ENCODE measurements at places on chromosomes 7 and 10.

GRCh38 chr7:141663081-141663849 is 38.7 kb downstream of the DENND11 start:
- no peak for ATAC-seq

GRCh38 chr10:241451-241850 is 106.2 kb downstream of the ZMYND11 start:
- no peak for ATAC-seq

- peak; percentile 52 for ATAC-seq
These were observed 600.4 kb downstream of the KCNMA1 start for GRCh38 chr10:77036993-77037734.

DNA sequence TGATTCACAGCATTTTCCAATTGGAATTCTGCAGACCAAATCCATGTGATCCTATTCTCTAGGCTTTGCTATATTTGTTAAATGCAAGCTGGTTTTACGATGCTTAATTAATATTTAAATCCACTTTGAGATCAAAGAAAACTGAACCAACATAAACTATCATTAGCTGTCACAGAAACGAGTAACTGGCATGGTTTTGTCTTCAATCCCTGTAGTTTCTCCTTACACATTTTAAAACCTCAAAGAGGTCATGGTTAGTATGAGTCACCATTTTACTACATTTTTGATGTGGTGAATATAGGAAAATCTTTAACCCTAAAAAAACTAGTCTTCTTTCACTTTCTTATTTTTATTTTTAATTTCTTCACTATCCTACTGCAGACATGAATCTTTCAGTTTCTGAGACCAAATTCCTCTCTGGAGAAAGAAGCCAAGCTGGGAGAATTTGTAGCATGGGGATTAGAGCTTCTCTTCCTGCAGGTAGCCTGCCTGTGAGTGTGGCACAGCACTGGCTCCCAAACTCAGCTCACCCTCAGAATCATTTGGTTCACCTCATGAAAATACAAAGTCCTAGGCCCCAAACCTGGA is 8.7 kb upstream of the LIPM start:
- peak; percentile 77 for ATAC-seq

- no peak for ATAC-seq
These were observed 18.9 kb downstream of the NKX2-3 start for GRCh38 chr10:99551616-99552015.

GRCh38 chr7:30752979-30753378 is 1.0 kb downstream of the INMT start:
- ATAC-seq: no peak

DNA sequence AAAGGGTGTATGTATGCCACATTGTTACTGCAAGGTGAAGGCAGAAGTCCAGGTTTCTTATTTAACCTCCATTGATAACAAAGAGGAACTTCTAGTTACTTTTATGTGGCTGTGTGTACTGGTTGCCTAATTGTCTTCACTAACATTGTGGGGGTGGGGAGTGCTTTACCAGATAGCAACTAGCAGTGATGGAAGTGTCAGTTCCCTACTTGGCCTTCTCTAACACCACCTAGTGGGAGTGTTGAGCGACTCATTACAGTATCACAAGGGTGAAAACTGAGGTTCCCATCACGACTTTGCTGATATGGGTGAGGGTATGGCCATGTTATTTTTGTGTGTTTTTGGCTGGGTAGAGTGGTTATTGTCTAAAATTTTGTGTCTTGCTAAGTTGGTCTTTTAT is 274.4 kb downstream of the THSD7A start:
- no peak for ATAC-seq

GRCh38 chr10:126337251-126337810 is 50.9 kb downstream of the ADAM12 start:
- ATAC-seq: no peak

DNA sequence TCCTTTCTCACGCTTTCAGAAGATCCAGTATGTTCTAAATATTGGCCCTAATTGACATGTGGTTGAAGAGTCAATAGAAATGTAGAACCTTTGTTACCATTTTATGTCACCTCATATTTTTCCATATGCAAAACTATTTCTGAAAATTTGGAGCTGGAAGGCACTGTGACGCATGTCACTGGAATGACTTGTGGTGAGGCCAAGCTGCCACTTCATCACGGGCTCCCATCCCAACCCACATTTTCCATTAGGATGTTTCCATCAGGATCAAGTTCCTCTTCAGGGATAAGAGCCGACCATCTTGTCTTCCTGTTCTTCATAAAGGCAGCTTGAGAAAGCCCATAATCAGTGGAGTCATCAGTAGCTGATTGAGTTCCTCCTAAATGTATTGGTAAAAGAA is 1241.7 kb downstream of the GATA3 start:
- no peak for ATAC-seq

GRCh38 chr10:127919418-127920271 is 12.7 kb downstream of the PTPRE start:
- peak; percentile 22 for ATAC-seq

- no peak for ATAC-seq
These were observed 75.4 kb downstream of the AFAP1L2 start for GRCh38 chr10:114328874-114329273.

GRCh38 chr7:150754951-150755350 is 17.7 kb downstream of the GIMAP5 start:
- ATAC-seq: no peak

DNA sequence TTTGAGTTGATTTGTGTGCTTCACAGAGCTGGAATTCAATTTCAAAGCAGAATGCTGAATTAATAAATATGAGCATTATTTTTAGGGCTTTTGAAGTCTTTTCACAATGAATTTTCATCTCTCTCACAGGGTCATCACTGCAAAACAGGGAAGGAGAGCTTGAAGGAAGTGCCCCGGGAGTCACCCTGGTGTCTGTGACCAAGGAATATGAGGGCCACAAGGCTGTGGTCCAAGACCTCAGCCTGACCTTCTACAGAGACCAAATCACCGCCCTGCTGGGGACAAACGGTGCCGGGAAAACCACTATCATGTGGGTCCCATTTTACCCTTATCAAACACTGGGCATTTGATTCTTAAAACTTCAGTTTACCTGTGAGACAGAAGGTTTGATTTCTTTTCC is 217.7 kb downstream of the ABCA13 start:
- ATAC-seq: no peak

DNA sequence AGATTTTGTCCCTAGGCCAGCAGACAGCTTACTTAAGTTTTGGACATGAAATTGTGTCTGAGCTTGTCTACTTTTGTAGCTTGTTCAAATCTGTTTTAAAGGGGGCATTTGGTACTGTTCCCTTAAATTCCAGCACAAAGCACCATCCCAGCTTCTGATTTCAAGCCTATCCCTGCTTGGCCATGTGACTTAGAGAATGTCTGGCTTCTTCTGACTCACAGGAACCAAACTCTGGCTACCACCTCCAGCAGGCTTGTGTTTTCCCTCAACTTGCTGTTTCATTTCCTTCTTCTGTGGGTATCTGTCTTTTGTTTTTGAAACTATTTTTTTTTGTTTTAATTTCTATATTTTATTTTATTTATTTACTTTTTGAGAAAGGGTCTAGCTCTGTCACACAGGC is 97.9 kb upstream of the FZD8 start:
- peak; percentile 39 for ATAC-seq

DNA sequence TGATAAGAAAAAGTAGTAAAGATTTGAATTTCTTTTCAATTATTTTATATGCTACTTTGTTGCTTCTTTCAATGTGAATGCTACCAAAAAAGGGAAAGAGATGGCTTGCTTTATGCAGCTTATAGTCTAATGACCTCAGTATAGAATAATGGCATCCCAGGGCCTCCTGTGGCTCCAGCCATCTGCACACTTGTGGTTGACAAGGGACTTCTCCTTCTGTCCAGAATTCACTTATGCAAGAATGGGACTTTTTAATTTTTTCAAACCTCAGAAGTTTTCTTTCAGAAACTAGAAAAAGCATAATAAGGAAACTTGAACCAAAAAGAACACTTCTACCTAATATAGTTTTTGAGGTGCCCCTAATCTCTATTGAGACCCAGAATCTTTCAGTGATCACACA is 310.9 kb downstream of the CTNNA3 start:
- no peak for ATAC-seq

- no peak for ATAC-seq
These were observed 115.9 kb downstream of the RAPGEF5 start for GRCh38 chr7:22240904-22241571.

GRCh38 chr10:131093795-131094366 is 217.6 kb downstream of the TCERG1L start:
- no peak for ATAC-seq

- ATAC-seq: no peak
These were observed 112.9 kb upstream of the LYZL2 start for GRCh38 chr10:30742471-30742870.

DNA sequence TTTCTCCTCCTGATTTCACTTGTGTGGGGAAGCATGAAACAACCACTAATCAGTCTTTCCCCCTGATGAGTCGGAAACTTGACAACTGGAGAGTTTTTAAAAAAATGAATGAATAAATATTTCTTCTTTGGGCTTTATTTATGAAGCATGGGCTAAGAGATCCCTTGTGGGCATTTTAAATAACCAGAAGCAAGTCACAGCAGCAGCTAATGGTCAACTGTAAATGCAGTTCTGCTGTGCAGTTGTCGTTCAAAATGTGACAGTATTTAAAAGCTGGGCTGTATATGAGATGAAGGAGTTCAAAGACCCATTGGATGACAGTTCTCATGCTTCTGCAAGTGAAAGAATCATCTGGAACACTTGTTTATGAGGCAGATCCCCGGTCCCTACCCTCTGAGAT is 54.1 kb downstream of the STEAP1B start:
- ATAC-seq: no peak

- ATAC-seq: no peak
These were observed 803 bp downstream of the GOLGA7B start for GRCh38 chr10:97850446-97850845.

GRCh38 chr10:600876-601659 is 88.4 kb downstream of the DIP2C start:
- ATAC-seq: no peak

DNA sequence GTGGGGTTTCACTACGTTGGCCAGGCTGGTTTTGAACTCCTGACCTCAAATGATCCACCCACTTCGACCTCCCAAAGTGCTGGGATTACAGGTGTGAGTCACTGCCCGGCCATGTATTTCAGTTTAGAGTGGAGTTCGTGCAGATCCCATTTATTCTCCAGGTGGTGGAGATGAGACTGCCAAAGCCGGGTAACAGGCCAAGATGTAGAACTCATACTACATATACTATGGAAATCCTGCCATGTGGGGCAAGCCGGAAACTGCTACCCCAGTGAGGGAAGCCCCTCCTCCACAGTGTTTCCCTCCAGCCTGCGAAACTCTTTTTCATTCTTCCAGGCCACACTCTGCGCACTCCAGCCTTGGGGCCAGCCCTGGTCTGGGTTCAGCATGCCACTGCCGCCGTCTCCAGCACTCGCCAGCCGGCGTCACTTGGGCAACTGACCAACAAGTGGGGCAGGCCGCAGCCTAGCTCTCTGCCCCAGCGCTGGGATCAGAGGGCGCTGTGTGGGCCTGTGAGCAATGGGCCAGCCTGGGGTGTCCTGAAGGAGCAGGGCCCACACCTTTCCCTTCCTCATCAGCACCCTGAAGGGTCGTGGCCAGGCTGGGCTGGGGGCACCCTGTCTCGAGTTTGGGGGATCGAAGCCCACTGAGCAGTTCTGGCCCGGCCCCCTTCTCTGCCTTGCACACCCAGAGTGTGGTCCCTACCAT is 122.0 kb downstream of the TRRAP start:
- ATAC-seq: no peak

DNA sequence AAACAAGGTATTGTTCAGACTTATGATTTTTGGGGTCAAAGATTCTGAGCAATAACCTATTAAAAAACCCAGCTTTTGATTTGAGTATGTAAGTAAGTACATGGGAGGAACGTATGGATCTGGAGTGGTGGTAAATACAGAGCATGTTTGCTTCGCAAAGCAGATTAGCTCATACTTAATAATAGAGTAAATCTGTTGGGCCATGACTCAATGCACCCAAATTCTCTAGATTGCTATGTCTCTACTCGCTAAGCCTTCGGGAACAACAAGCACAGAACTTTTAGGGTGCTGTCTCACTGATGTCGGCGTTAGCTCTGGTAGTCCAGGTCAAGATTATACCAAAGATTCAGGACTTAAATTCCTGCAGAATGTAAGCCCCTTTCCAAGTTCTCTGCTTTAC is 807 bp upstream of the MINPP1 start:
- no peak for ATAC-seq

GRCh38 chr7:81361769-81362312 is 408.0 kb downstream of the HGF start:
- ATAC-seq: no peak

GRCh38 chr7:34136698-34137097 is 231.4 kb downstream of the BMPER start:
- no peak for ATAC-seq

DNA sequence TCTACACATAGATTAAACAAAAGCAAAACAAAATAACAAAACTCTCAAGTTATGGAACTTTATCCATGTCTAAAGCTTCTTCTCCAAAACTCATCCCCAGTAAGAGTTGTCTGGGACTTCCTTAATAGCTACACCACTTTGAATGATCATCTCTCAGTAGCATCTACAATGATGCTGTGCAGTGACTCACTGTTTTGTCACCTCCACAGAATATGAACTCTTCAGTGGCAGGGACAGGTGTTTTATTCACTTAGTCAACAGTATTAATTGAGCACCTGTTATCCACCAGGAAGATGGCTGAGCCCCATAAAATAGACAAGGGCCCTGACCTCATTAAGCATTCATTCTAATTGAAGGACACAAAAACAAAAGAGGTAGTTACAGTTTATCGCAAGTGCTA is 350.7 kb downstream of the ELMO1 start:
- no peak for ATAC-seq

GRCh38 chr10:116239229-116239628 is 33.8 kb downstream of the GFRA1 start:
- ATAC-seq: no peak

- no peak for ATAC-seq
These were observed 84.4 kb downstream of the DGKI start for GRCh38 chr7:137762334-137762733.

- no peak for ATAC-seq
These were observed 275.7 kb downstream of the GPR37 start for GRCh38 chr7:124489925-124490324.

- ATAC-seq: no peak
These were observed 61.4 kb upstream of the NME8 start for GRCh38 chr7:37786741-37787569.

GRCh38 chr10:110168601-110169481 is 38.6 kb upstream of the MXI1 start:
- no peak for ATAC-seq

- no peak for ATAC-seq
These were observed 138.5 kb downstream of the SLIT1 start for GRCh38 chr10:97047083-97047736.

GRCh38 chr10:126979311-126979710 is 74.1 kb downstream of the DOCK1 start:
- no peak for ATAC-seq

GRCh38 chr7:27196287-27196767 is 3.6 kb downstream of the HOXA13 start:
- ATAC-seq: peak; percentile 57

- ATAC-seq: peak; percentile 68
These were observed 721 bp downstream of the CCNJ start for GRCh38 chr10:96043893-96044715.

- peak; percentile 87 for ATAC-seq
These were observed 41.1 kb downstream of the SUGCT start for GRCh38 chr7:40175725-40176510.

Measured in SK-N-SH treated with all-trans-retinoic acid at 6 μM for 48 hours (cell line).